ENCODE measurements at places on chromosomes 1 and 21.

DNA sequence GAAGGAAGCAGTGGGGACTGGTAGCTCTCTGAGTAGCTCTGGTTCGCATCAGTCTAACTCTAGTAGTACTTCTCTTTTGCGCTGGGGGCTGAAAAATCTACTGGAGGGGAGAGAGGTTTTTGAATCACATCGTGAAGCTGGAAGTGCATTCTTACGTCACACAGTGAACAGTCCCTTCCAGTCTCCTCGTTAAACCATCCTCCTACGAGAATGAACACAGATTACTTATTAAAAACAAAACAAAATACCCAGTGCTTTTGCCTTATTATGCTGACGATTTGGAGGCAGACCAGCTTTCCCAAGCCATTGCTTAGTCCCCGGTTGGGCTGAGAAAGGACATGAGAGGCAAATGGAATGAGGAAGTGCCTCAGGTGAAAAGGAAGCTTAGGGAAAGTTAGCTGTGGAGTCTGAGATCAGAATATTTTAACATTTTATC lies 16.1 kb downstream of the HUNK start:
- no peak for DNase-seq

GRCh38 chr1:85550784-85551516 lies 29.6 kb upstream of the CCN1 start:
- no peak for DNase-seq

- DNase-seq: peak; percentile 77
Observed at GRCh38 chr1:39384305-39384704, 107.1 kb upstream of the BMP8A start.

DNA sequence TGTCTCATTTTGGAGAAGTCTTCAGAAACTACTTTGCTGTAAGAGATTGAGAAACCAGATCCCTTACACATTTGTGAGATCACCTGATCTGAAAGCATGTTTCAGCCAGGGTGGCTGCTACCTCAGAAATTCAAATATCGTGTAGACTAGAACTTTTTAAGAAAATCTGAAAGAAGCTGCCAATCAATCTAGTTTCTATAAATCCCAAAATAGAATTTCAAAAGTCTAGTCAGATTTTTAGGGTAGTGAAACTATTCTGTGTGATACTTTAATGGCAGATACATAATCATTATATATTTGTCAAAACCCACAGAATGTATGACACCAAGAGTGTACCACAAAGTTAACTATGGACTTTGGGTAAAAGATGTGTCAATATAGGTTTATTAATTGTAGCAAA lies 79.9 kb upstream of the PLPPR5 start:
- DNase-seq: no peak

- DNase-seq: no peak
Observed at GRCh38 chr1:3070309-3070643, 1.3 kb downstream of the PRDM16 start.

Data from AML-193 (cell line).